ENCODE measurements at places on chromosomes 2 and 18. TPM values are rescaled to one million over a fixed set of nuclear protein-coding genes. Genes with fewer than 3 reads are reported as not detected.

GRCh38 chr2:171469176-171469575 is 35.1 kb downstream of the DCAF17 start:
- DNase-seq: no peak
- H3K4me3 ChIP-seq: no peak overlapping the region
- no peaks in the 10 kb centered on the region for H3K4me1 ChIP-seq
- H3K27ac ChIP-seq: no peak overlapping the region

DNA sequence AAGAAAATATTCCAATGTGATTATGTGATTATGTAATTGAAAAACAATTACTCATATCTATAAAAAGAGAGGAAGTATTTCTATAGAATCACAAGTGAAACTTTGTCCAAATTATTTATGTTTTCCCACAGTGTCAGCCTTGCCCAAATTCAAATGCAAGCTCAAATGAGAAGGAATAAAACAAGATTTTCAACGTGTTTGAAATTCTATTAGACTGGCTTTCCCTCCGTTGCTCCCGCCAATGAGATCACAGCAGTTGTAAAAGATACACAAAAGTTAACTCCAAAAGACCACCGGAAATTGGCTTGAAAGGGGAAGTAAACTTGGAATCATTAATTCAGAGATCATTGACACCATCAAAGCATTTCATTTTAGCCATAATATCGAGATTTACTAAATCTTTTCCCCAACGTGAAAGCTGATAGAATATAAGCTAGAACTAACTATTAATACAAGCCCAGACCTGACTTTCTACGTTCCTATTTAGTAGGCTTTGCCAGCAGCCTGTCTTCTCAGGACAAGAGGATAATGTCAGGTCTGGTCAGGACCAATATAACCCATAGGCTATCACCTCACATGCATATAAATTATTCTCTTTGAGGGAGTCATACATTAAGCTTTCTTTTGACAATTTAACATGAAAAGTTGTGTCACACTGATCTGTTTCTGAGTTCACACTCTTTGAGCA is 222.6 kb upstream of the CHAC2 start:
- H3K4me1 ChIP-seq: no peaks in the 10 kb centered on the region
- H3K4me3 ChIP-seq: no peak overlapping the region

GRCh38 chr2:197862246-197862955 is 58.0 kb downstream of the PLCL1 start:
- H3K4me3 ChIP-seq: no peak overlapping the region
- H3K27ac ChIP-seq: no peak overlapping the region
- no peaks in the 10 kb centered on the region for H3K27me3 ChIP-seq
- H3K4me1 ChIP-seq: no peaks in the 10 kb centered on the region
- DNase-seq: no peak
- H3K36me3 ChIP-seq: no peaks in the 10 kb centered on the region

GRCh38 chr2:54771166-54771885 is 47.9 kb downstream of the EML6 start:
- no peaks in the 10 kb centered on the region for H3K36me3 ChIP-seq
- H3K27ac ChIP-seq: no peak overlapping the region
- no peak for DNase-seq
- no peaks in the 10 kb centered on the region for H3K27me3 ChIP-seq
- H3K4me3 ChIP-seq: no peak overlapping the region

GRCh38 chr2:70420143-70420542 is 118.3 kb upstream of the FAM136A start:
- H3K4me3 ChIP-seq: no peak overlapping the region
- DNase-seq: no peak
- no peak overlapping the region for H3K27ac ChIP-seq
- no peaks in the 10 kb centered on the region for H3K36me3 ChIP-seq
- no peaks in the 10 kb centered on the region for H3K4me1 ChIP-seq

- H3K27ac ChIP-seq: peak overlapping the region; percentile 80
- H3K4me3 ChIP-seq: peak overlapping the region; percentile 62
- H3K36me3 ChIP-seq: no peaks in the 10 kb centered on the region
- no peaks in the 10 kb centered on the region for H3K27me3 ChIP-seq
- peaks cover 6% of the 10 kb centered on the region for H3K4me1 ChIP-seq
Measured at GRCh38 chr18:8705961-8706790, 820 bp downstream of the MTCL1 start.

DNA sequence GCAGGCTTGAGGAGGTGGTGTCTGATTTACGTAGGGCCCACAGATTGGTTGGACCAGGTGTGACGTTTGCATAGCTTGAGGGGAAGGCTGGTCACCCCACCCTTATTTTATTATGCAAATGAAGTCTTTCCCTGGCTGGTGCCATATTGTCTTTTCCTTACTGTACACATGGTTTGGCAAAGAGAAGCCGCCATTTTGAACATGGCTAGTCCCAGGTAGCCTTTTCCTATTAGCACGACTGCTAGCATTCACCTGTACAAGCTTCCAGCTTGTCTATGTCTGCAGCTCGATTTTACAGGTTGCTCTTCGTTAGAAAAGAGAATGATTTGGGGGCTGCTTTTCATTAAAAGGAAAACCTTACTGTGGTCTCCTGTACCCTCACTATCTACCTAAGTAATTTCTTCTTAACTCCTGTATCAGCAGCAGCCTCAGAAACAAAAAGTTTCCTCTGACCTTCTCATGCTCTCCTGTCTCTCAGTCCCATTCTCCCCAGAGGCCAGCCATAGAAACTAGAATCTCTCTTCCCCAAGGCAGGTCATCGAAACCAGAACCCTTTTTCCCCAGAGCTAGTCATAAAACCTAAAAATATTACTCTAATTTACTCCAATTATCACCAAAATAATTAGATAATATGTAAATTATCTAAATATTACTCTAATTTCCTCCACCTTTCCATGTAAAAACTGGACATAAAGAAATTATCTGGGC is 151.8 kb downstream of the B3GNT2 start:
- H3K4me3 ChIP-seq: no peak overlapping the region
- no peak overlapping the region for H3K27ac ChIP-seq
- DNase-seq: no peak
- no peaks in the 10 kb centered on the region for H3K27me3 ChIP-seq

- no peak overlapping the region for H3K27ac ChIP-seq
- H3K4me3 ChIP-seq: no peak overlapping the region
- DNase-seq: peak; percentile 84
- H3K36me3 ChIP-seq: no peaks in the 10 kb centered on the region
- no peaks in the 10 kb centered on the region for H3K27me3 ChIP-seq
Measured at GRCh38 chr2:33859811-33860461, 260.8 kb upstream of the FAM98A start.

The LAMA3 gene
- 14.1 TPM for total RNA-seq

The GCKR gene
- 2.3 TPM for total RNA-seq

The SERPINB3 gene
- 0.74 TPM for total RNA-seq

The SFXN5 gene
- total RNA-seq: 25.4 TPM

The MSH2 gene
- 24.3 TPM for total RNA-seq

The MYO1B gene
- total RNA-seq: 30.8 TPM

The EIF2AK2 gene
- total RNA-seq: 15.7 TPM

Measured in testis (tissue), 5 donors.